IMR-90 (cell line): ENCODE measurements at places on chromosomes 5 and 9.

DNA sequence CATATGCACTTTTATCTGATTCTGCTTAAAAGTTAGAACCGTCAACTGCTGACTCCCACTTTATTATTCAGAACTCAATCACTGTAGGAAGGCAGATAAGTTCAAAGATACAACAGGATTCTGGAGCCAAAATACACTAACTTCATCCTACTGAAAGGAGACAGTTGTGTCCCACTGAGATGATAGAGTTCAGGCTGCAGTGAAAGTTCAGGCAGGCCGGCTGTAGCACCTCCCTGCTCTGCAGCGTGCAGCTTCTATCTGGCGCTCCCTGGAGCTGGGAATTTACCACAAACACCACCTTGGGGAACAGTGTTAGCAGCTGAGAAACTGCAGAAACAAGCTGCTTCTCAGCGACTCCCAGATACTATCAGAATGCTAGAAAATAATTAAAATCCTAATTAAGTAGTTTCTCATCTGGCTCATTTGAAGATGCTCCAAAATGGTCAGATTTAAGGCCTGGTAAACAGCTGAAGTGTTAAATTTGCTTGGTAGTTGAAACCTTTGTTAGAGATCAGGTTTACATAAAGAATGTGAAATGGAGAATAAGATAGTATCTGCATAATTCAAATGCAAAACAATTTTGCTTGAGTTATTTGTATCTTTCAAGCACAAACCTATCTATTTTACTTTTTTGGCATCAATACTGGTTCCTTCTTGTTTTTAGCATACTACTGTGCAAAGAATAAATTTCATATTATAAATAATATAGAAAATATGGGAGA is 52.3 kb upstream of the CNTLN start:
- DNase-seq = peak; percentile 60

- DNase-seq = no peak
These were observed 167.9 kb upstream of the VLDLR start for GRCh38 chr9:2453701-2454100.

DNA sequence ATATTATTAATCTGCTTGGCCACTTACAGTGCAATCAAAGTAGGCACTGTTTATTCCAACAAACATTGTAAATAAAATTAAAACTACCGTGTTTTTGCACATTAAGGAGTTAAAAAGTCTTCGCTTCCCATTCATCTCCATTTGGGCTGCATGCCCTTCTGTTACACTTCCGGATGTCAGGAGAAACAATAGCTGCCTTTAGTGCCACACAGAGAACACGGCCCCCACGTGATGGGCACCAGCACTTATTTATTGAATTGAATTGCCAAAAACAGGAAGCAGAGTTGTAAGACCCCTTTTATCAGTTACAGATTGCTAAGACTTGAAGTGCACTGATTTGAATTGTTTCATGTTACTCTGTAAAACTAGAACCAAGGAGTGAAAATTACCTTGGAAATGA is 80.4 kb downstream of the LHFPL2 start:
- no peak for DNase-seq

GRCh38 chr5:151954255-151954654 is 29.6 kb upstream of the GLRA1 start:
- DNase-seq = no peak

DNA sequence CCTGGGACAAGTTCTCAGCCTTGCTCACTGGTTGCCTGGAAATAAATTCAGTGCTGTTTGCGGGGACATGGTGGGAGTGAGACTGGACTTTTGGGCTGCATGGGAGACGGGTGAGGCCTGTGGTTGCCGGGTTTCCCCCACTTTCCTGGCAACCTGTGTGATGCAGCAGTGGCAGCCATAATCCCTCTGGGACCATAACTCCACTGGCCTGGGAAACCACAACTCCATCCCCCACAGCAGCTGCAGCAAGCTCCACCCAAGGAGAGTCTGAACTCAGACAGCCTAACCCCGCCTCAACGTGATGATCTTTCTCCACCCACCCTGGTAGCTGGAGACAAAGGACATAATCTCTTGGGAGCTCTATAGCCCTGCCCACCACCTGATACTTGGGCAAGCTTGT is 349.9 kb downstream of the PIK3R1 start:
- DNase-seq = no peak

- DNase-seq = no peak
These were observed 539.4 kb upstream of the DMAC1 start for GRCh38 chr9:8338767-8339510.

- peak; percentile 70 for DNase-seq
These were observed 16.9 kb upstream of the ADRA1B start for GRCh38 chr5:159899067-159900049.

- DNase-seq = no peak
These were observed 17.0 kb downstream of the SWI5 start for GRCh38 chr9:128293091-128293490.

DNA sequence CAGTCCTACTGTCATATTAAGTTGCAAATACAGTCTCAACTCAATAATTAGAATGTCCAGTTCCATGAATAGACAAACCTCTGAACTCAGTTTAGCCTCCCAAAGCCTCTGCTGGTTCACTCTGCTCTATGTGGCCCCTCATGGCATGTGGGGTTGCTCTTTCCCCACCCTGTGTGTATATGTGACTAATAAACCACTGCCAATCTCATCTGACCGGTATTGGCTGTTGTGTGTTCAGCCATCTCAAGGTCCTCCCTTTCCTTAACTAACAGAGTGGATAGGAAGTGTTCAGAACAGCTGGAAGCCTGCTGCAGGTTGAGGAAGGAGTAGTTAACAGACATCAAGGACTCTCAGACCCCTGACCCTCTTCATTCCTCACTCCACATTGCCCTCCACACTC is 55.3 kb downstream of the IL33 start:
- no peak for DNase-seq

DNA sequence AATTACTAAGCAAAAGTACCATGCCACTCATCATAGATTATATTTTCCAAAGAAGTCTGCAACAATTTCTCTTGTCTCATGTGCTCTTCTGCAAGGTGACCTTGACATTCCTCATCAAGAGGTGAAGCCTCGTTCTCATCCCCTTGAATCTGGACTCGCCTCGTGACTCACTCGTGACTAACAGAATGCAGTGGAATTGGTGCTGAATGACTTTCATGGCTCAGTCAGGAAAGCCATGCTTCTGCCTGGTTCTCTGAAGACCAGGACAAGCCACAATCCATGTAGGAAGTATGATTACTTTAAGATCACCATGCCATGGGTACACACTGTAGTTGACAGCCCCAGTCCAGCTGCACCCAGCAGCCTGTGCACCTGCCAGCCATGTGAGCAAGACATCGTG is 335.8 kb downstream of the GADD45G start:
- peak; percentile 51 for DNase-seq
